ENCODE measurements at places on chromosomes 7 and 10.
A peak's percentile ranks its signal among the peaks of the same experiment; 100 is the strongest.

DNA sequence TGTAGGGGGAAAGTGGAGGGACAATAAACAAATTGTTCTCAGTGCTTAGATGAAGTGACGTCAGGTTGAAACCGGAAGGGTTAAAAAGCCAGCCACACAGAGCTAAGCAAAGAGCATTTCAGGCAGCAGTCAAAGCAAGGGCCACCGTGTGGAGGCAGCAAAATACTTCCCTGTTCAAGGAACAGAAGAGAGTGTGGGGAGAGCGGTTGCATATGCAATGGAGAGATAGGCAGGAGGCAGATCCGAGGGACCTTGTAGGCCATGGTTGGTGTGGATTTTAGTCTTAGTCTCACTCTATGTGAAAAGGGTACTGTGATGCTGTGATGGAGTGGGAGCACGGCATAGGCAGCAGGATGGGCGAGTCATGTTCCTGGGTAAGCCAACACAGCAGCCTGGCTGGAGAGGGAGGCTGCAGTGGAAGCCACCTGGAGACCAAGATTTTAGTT is 3.8 kb upstream of the STN1 start:
- DNase-seq: no peak

GRCh38 chr10:125441151-125441550 is 241.8 kb downstream of the TEX36 start:
- peak; percentile 60 for DNase-seq

DNA sequence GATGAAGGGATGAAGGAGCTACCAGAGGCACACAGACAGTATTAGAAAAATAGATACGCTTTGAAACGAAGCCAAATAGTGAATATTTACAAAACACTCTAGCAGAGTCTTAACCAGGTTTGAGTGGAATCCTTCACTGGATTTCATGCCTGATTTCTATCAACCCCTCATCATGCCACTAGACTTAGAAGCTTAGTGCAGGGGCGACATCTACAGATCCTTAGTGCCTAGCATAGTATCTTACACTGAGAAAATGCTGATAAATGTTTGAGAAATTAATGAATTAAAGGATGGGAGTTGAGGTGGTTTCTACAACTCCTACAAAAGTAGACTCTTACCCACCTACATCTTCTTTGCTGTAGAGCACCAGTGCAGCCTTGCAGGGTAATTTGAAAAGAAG is 54.7 kb upstream of the CCNJ start:
- no peak for DNase-seq

DNA sequence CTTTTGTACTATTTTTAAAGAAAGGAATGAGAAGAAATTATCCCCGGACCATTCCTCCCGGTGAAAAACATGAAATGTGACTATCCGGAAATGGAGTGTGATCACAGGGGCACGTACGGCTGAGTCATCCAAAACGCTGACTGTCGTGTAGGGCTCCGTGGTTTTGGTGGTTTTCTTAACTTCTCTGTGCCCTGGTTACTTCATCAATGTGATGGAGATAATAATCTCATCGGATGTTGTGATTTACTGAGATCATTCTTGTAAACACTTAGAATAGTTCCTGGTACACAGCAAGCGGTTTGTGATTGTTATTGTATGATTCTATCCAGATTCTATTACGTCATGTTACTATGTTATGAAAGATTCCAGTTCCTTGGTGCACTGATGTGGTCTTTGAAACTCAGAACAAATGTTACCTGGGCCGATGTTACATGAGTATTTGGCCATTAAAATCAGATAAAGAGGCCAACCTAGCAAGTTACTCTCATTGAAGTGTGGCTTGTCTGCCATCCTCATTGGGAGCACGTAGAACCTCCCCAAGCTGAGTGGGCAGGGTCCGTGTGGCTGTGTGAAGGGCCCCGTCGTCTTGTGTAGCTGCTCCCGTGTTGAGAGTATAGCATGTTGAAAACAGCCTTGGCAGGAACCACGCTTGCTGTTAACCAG is 99.5 kb downstream of the CAMK1D start:
- peak; percentile 74 for DNase-seq

DNA sequence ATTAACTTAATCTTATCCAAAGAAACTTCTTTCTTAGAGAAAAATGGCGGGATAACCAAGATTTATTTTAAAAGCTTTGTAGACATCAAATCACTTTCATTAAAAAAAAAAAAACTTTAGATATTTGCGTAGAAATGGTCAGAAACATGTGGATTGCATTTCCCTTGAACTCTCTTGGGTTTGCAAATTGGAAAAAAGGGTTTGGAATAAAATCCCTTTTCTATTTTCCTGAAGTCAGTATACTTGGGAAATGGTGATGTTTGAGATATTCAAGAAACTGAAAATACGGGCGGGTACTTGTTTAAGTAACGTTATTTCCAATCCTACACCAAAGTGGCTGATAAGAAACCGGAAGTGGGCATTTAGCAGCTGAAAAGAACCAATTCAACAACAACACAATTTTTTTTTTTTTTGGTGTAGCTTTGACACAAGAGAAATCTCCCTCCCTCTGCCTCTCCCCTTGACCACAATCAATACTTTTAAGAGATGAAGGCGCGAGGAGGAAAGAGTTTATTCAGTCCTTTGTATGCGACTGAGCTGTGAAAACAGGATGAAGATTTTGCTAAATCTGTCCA is 13.7 kb upstream of the GFRA1 start:
- no peak for DNase-seq

GRCh38 chr7:55413442-55413841 is 48.3 kb downstream of the LANCL2 start:
- DNase-seq: no peak

DNA sequence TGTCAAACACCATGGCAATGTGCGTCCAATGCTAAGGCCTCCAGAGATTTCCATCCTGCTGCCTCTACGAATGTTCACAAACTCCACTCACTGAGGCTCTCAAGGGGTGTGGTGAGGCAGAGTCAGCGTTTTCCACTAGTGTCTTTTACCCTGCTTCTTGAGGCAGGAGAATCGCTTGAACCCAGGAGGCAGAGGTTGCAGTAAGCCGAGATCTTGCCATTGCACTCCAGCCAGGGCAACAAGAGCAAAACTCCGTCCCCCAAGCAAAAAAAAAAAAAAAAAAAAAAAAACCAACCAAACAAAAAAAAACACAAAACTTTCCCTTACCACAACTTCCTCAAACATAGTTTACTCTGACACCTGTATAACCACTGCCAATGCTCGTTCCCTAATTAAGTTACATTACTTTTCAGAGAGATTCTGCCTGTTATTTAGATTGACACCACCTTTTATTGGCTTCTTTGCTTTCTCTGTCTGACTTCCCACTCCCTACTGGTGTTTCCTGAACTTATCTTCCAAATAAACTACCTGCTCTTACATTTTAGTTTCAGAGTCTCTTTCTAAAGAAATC is 102.1 kb upstream of the ZNF746 start:
- no peak for DNase-seq

DNA sequence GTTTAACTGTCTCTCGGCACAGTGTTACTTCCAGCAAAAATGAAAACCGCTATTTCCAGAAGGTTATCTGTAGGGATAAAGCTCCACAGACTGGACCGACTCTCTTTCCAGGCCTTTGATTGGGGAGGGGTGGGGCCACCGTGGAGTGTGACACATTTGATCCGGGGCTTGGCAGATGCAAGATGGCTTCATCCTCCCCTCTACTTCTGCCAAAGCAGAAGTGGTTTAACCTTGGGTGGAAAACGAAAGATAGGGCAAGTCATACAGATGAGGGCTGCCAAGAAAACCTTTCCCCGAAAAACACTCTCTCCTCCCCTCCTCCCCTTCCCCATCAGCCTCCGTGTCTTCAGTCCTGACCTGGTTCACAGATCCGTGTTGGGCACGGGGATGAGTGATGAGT is 139.7 kb upstream of the SH2B2 start:
- no peak for DNase-seq

GRCh38 chr10:122073508-122073907 is 84.5 kb downstream of the TACC2 start:
- DNase-seq: no peak

DNA sequence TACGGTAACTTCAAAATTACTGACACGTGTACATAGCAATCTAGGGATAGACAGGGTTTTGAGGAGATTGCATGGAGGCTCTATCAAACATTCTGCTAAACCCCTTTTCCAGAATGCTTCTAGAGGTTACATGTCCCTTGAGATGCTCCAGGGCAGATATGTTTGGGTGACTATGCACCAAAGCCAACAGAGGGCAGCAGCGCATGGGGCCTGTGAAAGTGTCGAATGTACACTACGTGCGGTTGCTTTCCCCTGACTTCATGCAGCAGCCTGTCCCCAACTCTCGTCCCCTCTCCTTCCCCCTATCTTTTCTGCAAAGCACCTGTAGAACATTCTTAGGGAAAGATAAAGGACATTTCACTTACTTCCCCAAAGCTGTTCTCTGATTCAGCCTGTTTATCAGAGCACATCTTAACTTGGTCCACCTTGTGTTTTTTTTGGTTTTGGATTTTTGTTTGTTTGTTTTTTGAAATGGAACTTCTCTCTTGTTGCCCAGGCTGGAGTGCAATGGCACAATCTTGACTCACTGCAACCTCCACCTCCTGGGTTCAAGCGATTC is 90.2 kb downstream of the UBE3C start:
- peak; percentile 36 for DNase-seq

- DNase-seq: no peak
These were observed 972.5 kb upstream of the CELF2 start for GRCh38 chr10:10044922-10045764.

DNA sequence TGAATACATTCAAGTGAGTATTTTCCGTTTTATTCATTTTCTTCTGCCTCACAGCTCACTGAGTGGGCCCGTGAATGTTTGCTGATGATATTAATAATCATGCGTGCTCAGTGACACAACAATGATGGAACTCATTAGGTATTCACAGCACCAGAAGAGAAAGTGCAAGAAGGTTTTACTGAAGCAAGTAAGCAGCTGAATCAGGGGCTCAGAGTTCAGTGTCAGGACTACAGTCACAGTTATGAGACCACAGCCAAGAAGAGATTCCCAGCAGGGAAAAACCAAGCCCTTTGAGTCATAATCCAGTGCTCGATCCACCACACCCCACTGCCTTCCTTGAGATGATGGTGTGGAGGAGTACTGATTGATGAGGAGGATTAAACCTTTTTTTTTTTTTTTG is 247.4 kb downstream of the KIAA1217 start:
- DNase-seq: peak; percentile 90

All from fibroblast of upper back skin (primary cell).